Naive thymus-derived CD4-positive, alpha-beta T cell (primary cell): ENCODE measurements at places on chromosomes 12 and 14. TPM values are rescaled to one million over a fixed set of nuclear protein-coding genes. Genes with fewer than 3 reads are reported as not detected.

GRCh38 chr14:58752289-58752688 is 114.5 kb downstream of the DACT1 start:
- H3K36me3 ChIP-seq = no peaks in the 10 kb centered on the region
- DNase-seq = no peak
- H3K4me3 ChIP-seq = no peak overlapping the region
- H3K27ac ChIP-seq = no peak overlapping the region
- no peaks in the 10 kb centered on the region for H3K4me1 ChIP-seq
- no peaks in the 10 kb centered on the region for H3K27me3 ChIP-seq

GRCh38 chr14:92473261-92473968 is 40.2 kb upstream of the RIN3 start:
- H3K4me3 ChIP-seq = no peak overlapping the region
- no peak overlapping the region for H3K27ac ChIP-seq
- H3K4me1 ChIP-seq = no peaks in the 10 kb centered on the region
- no peaks in the 10 kb centered on the region for H3K36me3 ChIP-seq

- DNase-seq = no peak
- H3K27ac ChIP-seq = no peak overlapping the region
Observed at GRCh38 chr12:3278681-3279414, 201.7 kb downstream of the TSPAN9 start.

ALX1 gene
- not detected for total RNA-seq

- H3K4me1 ChIP-seq = no peaks in the 10 kb centered on the region
- H3K36me3 ChIP-seq = no peaks in the 10 kb centered on the region
- no peak overlapping the region for H3K4me3 ChIP-seq
- DNase-seq = no peak
- H3K27me3 ChIP-seq = no peaks in the 10 kb centered on the region
Observed at GRCh38 chr14:100690672-100691071, 36.0 kb upstream of the DLK1 start.

GRCh38 chr12:116620124-116620491 is 60.9 kb downstream of the MAP1LC3B2 start:
- no peak overlapping the region for H3K27ac ChIP-seq
- H3K4me3 ChIP-seq = no peak overlapping the region
- no peaks in the 10 kb centered on the region for H3K36me3 ChIP-seq
- no peaks in the 10 kb centered on the region for H3K27me3 ChIP-seq

DNA sequence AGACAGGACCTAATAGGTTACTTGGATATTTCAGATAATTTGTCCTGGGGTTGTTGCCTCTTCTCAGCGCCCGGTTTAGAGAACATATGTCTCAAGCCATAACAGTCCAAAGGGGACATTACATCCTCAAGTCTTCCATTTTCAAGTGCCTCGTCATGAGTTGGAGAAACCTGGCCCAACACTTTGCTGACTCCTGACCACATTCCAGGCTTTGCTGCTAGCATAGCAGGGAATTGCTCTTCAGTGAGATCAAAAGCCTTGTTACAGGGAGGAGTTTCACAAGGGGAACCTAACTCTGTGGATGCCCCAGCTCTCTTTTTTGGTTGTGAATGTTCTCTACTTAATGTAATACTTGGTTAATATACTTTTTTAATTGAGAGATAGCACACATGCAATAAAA is 8.2 kb upstream of the MMP19 start:
- DNase-seq = no peak
- H3K4me1 ChIP-seq = no peaks in the 10 kb centered on the region
- no peaks in the 10 kb centered on the region for H3K36me3 ChIP-seq
- no peaks in the 10 kb centered on the region for H3K27me3 ChIP-seq

- no peak for DNase-seq
- H3K27ac ChIP-seq = no peak overlapping the region
- H3K4me1 ChIP-seq = no peaks in the 10 kb centered on the region
- H3K27me3 ChIP-seq = no peaks in the 10 kb centered on the region
- no peak overlapping the region for H3K4me3 ChIP-seq
Observed at GRCh38 chr12:3117591-3118015, 40.4 kb downstream of the TSPAN9 start.
